Activated CD4-positive, alpha-beta T cell treated with anti-CD3 and anti-CD28 coated beads for 24 hours (primary cell): ENCODE measurements at places on chromosomes 1 and 21.

DNA sequence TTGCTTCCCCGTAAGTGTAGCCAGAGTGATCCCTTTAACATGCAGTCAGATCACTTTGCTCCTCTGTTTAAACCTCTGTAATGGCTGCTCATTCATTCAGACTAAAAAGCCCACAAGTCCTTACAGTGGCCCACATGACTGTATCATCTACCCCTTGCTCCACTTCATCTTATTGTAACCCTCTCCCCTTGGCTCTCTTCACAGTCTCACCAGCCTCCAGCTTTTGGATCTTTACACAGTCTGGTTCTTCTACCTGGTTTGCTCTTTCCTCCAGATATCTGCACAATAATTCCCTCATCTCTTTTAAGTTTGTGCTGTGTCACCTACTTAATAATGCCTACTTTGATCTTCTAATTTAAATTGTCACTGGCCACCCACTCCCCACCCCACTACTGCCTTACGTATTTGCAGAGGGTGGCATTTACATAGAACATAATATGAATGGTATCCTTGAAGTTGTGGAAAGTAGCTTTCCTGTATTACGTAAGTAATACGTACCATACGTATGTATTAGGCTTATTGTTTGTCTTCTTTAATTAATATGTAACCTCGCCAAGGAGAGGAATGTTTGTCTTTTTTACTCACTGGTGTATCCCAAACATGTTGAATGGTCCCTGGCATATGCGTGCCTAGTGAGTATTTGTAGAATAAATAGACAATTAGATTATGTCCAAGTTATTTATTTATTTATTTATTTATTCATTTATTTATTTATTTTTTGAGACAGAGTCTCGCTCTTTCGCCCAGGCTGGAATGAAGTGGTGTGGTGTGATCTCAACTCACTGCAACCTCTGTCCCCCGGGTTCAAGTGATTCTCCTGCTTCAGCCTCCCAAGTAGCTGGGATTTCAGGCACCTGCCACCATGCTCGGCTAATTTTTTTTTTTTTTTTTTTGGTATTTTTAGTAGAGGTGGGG, 48.6 kb downstream of the TSNAX start:
- no peak for DNase-seq

DNA sequence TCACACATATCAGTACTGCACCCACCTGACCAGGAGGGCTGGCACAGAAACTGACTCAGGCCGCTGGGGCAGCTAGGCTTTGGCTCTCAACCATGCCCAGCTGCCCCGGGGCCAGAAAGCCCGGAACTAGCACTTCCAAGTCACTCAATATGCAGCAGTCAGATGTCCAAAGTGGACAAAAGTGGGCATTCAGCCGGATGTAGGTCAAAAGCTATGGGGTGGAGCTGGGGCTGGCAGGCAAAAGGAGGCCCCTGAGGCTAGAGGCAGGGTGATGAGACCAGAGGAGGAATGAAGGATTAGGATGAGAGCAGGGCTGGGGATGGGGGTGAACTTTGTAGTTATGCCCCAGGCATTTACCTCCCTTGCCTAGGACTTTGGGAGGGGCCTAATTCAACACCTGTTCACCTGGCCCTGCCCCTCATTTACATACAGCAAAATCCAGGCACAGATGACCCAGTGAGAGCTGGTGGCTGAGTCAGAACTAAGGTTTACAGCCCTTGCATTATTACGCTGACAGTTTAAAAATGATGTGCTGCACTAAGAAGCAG, 30.7 kb upstream of the EDN2 start:
- DNase-seq: no peak

- no peak for DNase-seq
Measured at GRCh38 chr1:116794804-116795481, 40.7 kb downstream of the CD2 start.

DNA sequence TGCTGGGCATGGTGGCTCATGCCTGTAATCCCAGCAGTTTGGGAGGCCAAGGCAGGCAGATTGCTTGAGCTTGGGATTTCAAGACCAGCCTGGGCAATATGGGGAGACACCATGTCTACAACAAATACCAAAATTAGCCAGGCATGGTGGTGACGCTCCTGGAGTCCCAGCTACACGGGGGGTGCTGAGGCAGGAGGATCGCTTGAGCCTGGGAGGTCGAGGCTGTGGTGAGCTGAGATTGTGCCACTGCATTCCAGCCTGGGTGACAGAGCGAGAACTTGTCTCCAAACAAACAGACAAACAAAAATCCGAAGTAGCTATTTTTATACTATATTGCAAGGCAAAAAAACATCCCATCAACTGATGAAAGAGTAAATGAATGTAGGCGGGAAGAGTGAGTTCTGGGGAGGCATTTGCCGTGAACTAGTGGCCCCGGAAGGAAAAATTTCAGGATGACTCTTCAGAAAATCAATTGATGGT, 40.6 kb downstream of the NCMAP start:
- no peak for DNase-seq

DNA sequence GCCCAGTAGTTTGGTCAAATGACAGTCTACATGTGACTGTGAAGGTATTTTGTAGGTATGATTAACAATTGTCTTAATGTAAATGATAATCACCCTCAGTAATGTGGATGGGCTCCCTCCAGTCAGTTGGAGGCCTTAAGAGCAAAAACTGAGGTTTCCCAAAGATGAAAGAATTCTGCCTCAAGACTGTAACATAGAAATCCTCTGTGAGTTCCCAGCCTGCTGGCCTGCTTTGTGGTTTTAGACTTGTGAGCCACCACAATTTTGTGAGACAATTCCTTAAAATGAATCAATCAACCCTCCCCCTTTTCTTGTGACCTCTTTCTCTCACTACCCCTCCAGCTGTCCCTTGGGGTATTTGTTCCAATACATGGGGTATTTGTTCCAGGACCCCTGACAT, 226.4 kb upstream of the DPYD start:
- no peak for DNase-seq

GRCh38 chr1:6065093-6065858, 19.6 kb downstream of the KCNAB2 start:
- no peak for DNase-seq

- no peak for DNase-seq
Measured at GRCh38 chr1:58811303-58811702, 27.5 kb upstream of the JUN start.

DNA sequence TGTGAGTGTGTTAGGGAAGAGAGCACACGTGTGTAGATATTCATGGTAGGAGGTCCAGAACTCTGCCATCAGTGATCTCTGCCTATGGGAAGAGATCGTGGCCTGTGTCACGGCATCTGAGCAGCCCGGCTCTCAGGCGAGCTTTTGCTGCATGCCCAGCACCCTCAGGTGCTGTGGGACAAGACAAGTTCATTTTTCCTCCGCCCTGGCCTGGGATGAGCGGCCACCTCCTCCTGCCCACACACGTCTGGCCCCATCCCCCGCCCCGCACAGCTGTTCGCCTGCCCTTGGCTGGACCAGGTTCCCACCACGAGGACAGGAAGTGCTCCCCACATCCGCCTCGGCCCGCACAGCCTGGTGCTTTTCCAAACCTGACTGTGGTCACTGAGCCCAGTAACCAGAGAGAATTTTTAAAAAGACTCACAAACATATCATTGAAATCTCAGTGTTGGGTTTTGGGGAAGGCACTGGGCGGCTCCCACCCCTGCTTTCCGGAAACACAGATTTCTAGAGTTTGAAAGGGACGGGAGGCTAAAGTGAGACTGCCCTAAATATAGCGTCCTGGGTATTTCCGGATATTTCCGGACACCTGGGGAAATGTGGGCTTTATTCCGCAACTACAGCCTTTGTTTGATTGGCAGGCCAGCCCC, 18.0 kb downstream of the BMP8A start:
- DNase-seq: no peak
